ENCODE measurements at places on chromosomes 16 and 17.

- DNase-seq, result peak; percentile 24
These were observed 383 bp downstream of the ZNF598 start for GRCh38 chr16:2009164-2009711.

DNA sequence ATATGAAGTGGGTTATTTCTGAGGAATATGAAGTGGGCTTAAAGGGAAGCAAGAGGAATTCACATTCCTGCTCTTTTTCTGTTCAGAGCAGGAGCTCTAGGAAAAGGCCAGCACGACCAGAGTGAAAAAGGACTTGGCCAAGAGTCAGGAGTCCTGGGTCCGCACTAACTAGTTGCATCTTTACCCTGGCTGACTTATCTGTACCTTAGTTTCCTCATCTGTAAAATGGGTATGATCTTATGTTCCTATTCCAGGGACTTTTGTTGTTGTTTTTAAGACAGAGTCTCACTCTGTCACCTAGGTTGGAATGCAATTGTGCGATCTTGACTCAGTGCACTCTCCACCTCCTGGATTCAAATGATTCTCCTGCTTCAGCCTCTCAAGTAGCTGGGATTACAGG lies 52.5 kb downstream of the CNGB1 start:
- DNase-seq, result no peak

- DNase-seq, result no peak
These were observed 5.6 kb downstream of the P2RX1 start for GRCh38 chr17:3910420-3911270.

GRCh38 chr16:66366433-66367299 lies at the start of gene CDH5:
TSS of gene CDH5 (plus strand) at chr16:66366691. CDS start at chr16:66379338, 12,647 bp downstream.
- DNase-seq, result peak; percentile 95

- DNase-seq, result no peak
These were observed 14.7 kb downstream of the TMC5 start for GRCh38 chr16:19432429-19432828.

DNA sequence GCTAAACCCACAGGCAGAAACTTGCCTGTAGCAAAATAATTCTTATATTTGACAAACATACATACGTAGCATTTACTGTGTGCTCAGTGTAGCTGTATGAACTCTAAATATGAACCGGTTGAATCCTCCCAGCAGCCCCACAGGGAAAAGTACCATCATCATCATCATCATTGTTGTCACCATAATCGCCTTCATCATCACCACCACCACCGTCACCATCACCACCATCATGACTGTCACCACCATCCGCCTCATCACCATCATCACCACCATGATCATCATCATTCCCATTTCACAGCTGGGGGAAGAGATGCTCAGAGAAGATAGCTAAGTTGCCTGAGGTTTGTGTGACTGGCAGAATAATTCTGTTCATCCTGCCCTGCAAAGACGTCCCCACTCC lies 81.7 kb downstream of the IRF8 start:
- no peak for DNase-seq

DNA sequence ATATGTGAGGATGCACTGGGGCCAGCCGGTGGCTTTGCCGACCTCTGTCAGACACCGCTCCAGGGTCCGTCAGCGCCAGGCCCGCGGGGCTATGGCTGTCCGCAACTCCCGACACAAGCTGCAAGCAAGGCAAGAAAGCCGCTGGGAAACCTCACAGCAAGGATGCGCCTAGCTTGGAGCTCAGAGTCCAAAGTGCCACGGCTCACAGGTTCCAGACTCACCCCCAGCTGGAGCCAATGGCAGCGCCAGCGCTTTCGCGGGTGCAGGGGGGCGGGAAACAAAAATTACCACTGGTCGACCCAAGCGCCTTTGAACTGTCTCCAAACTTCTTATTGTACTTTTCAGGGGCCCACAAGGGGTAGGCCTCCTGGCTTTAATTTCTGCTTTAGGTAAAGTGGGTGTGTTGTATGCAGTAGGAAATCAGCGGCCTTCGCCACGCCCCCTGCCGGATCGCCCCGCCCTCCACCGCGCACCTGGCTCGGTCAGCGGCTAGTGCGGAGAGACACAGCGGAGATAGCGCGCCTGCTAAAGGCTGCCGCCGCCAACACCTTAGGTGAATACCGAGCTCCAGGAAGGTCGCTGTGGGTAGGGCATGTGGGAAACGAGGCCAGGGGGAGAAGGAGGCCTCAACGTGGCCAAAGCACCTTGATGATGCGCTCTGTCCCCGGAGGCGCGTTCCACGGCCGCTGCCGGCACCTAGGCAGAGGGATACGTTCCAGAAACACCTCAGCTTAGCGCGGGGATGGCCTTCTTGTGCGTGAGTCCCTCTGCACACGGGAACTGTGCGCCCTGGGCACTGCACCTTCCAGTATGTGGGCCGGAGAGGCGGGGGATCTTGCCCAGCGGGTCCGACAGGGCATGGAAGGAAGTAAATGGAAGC lies 61.0 kb upstream of the RBL2 start:
- DNase-seq, result no peak

DNA sequence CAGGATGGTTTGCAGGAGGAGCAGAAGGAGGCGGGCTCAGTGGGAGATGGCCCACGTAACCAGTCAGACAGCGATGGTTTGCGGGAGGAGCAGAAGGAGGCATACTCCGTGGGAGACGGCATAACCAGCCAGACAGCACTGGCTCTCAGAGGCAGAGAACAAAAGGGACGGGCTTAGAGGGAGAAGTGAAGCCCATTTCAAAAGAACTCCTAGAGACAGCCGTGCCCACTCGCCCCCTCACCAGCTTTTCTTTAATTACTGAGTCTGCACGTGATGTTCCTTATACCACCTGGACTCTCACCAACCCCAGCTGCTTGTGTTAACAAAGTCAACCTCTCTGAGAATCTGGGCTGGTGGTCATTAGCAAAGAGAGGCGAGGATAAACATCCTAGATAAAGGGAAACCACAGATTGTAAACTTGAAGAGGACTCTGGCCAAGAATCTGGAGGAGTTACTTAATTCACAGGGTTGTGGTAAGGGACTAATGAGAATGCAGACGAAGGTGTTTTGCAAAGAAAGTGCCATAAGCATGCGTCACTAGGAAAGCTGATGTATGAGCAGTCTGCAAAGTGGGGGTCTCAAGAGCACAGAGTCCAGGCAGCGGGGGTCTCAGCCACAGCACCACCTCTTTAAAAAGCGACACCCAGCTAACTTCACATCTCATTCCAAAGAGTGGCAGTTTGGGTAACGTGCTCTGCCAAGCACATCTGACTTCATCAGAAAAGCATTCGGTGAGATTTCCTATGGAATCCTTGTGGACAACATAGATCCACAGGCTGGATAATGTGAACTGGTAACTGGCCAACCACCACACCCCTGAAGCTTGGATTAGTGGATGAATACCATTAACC lies 51.7 kb downstream of the NXN start:
- DNase-seq, result peak; percentile 80

- peak; percentile 44 for DNase-seq
These were observed 275.5 kb upstream of the IRX5 start for GRCh38 chr16:54655121-54655590.

GRCh38 chr16:8861563-8862308 lies 7.1 kb downstream of the CARHSP1 start:
- DNase-seq, result no peak

GRCh38 chr16:72877374-72878028 lies 170.4 kb downstream of the ZFHX3 start:
- DNase-seq, result peak; percentile 86

- DNase-seq, result no peak
These were observed 31.0 kb downstream of the CTCF start for GRCh38 chr16:67593288-67593687.

DNA sequence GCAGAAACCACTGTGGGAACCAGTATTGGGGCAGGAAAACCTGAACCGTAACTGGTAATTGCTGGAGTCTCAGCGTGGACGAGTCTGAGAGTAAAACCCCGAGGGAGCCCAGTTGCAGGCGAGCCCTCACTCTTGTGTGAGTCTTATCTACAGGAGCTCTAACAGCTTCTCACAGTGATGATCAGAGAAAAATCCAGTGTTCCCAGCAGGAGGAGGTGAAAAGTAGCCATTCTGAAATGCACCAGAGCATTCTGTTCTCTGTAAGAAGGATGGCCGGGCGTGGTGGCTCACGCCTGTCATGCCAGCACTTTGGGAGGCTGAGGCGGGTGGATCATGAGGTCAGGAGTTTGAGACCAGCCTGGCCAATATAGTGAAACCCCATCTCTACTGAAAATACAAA lies 161.2 kb downstream of the COPRS start:
- no peak for DNase-seq

DNA sequence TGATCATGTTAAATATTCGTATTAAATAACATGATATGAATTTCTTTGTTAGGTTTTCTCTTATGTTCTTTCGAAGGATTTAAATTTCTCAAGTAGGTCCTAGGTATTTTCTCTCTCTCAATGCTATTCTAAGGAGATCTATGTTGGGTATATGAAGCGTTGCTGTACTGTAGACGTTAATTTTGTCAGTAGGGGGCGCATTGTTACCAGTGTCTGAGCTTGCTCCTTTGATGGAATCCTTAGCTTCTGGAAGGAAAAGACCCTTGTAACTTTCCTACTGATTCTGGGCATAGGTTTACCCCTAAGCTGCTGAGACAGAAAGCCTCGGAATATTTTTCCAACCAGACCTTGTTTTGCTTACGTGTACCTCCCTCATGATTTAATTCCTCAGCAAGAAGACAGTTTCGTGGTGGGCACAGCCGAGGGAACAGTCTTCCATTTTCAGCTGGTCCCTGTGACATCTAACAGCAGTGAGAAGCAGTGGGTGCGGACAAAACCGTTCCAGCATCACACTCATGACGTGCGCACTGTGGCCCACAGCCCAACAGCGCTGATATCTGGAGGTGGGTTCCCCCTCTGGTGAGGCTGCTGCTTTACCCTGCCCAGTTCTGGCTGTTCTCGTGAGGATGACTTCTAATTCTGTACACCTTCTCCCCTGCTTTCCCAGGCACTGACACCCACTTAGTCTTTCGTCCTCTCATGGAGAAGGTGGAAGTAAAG lies 17.9 kb downstream of the UTP4 start:
- peak; percentile 92 for DNase-seq

DNA sequence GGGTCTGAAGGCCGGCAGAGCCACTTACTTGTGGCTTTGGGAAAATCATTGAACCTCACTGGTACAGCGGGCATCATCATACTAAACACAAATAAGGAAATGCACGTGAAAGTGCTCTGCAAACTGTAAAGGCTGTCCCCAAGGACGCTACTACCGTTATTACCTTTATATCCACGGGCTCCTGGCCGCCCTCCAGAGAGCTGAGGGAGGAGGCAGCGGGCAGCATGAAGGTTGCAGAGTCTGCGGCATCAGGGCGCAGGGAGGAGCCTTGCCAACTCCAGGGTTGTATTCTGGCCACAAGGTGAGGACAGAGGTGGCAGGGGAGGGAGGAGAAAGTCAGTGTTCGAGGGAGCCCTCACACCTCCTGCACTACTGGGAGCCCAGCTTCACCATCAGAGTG lies 68.3 kb upstream of the GCSH start:
- no peak for DNase-seq

- peak; percentile 51 for DNase-seq
These were observed 6.3 kb downstream of the IGSF6 start for GRCh38 chr16:21646091-21646490.

DNA sequence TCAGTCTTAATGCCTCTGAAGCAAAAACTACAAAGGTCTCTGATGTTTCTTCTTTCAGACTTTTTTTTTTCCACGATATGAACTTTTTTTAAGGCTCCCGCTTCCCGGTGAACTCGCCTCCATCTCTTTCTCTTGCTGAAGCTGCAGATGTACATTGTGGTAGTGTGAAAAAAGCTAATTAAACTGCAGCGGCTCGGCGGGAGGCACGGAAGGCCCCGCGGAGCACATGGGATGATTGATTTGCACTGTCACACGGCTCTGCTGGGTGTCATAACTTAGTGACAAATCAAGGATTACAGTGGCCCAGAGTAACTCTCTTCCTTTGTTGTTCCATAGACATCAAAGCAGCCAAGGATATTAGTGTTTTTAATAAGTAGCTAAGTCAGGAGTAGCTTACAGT lies 196.3 kb downstream of the AXIN2 start:
- no peak for DNase-seq

- no peak for DNase-seq
These were observed 73.7 kb upstream of the FOXF1 start for GRCh38 chr16:86436466-86437185.

DNA sequence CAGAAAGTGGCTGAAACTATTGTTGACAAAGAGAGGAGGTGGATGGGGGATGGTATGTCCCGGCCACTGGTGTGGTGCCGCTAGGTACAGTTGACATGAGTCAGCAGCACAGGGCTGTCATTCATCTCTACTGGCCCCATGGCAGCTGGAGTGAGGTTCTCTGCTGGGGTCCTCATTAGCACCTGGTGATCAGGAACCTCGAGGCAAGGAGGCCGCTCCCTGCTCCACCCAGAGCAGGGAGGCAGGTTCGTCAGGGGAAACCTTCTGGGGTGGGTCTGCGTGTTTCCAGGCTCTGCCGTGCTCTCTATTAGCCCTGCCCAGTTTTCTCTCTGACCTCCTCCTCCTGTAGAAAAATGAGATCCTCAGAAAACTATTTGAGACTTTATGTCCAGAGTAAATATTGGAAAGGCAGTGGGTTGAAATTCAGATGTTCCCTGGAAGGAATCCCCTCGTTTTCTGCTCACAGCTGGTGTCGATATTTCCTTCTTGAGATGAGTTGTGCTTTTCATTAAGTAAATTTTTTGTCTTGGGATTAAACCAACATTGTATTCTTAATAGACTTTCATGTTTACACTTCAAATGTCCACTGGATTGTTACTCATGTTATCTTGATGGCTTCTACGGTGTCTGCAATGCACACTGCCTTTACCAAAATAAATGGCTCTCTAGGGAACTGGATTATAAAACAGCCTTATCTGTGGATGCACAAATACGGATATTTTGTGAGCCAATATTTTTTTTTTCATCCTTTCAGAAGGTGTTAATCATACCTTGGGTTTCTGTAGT lies 7.1 kb downstream of the NTN1 start:
- DNase-seq, result no peak

DNA sequence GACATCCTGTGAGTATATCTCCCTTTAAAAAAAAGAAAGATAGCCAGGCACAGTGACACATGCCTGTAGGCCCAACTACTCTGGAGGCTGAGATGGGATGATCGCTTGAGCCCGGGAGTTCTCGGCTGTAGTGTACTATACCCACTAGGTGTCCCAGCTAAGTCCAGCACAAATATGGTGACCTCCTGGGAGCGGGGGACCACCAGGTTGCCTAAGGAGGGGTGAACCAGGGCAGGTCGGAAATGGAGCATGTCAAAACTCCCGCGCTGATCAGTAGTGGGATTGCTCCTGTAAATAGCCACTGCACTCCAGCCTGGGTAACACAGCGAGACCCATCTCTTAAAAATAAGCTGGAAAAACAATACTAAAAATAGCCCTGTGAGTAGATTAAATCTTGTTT lies 29.4 kb downstream of the GINS2 start:
- no peak for DNase-seq

DNA sequence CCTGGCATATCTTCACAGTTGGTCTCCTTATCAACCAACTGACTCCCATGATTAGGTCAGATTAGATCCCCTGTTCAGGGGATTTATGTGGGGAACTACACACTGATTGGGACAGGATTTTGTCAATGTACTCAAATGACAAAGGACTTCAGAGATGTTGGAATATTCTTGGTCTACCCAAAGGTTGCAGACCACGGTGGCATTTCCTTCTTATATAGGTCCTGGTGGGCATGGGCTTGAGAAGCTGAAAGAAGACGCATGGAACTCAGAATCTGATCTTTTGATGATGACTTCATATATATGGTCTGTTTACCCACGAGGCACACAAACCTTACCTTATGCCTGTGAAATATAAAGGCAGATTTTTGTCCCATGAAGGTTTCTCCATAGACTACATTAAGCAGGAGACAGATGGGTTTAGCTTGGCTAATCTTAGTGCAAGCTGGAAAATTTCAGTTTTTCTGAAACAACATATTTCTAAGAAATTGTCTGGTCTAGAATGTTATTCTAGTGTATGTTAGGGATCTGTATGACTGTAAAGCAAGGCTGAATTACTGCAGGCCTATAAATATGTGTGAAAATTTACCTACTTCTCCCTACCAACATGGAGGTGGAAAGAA lies 33.5 kb downstream of the HLF start:
- no peak for DNase-seq

Data from dermis blood vessel endothelial cell (primary cell).